Adrenal gland (tissue), 19 donors: ENCODE measurements at places on chromosomes 1 and 21. TPM values are rescaled to one million over a fixed set of nuclear protein-coding genes. Genes with fewer than 3 reads are reported as not detected.

ATP1A4 gene
- polyA plus RNA-seq: not detected

ADAMTS4 gene
- 1.7 TPM for polyA plus RNA-seq

PDXK gene
- polyA plus RNA-seq: 98.0 TPM

DNA sequence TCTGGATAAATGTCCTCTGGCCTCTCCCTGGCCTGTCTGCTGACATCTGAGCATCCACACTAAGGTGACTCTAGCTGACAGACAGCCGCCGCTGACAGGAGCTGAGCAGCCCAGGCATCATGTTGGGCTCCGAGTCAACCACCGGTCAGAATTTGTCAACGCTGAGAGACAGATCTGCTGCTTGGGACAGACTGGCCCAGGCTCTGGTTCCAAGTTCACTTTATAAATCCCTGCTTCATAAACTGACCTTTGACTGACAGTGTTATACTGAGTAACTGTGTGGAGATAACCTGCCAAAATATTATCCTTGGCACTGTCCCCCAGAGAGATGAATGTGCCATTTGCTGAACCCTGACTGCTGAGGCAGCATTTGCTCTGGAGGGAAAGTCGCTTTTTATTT is 616.7 kb downstream of the NPHP4 start:
- DNase-seq: no peak

DNA sequence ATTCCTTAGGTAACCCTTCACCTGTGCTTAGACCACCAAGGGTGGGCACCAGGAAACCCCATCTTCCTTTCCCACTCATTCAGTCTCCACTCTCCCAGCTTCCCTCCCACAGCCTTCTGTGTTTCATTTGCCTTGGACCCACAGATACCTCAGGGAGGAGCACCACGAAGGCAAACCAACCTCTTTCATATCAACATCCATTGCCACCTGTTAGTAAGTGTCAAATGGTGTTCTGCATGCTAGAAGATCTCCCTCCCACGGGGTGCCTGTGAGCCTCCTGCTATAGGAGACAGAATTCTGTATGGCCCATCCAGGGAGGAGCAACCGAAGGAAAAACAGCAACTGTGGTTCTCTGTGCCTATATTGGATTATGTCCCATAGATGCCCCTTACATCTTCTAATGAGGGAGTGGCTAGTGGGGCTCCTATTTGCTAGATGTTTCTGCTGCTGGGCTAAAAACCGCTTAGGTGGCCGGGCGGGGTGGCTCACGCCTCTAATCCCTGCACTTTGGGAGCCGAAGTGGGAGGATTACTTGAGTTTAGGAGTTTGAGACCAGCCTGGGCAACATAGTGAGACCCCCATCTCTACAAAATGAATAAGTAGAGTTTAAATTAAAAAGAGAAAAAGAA is 25.6 kb upstream of the SCCPDH start:
- no peak for DNase-seq

GRCh38 chr1:113534130-113534817 is 144.0 kb downstream of the MAGI3 start:
- no peak for DNase-seq

GRCh38 chr1:212554401-212554800 is 54.2 kb upstream of the ATF3 start:
- no peak for DNase-seq

GRCh38 chr1:165152109-165152508 is 204.4 kb downstream of the LMX1A start:
- DNase-seq: no peak

DNA sequence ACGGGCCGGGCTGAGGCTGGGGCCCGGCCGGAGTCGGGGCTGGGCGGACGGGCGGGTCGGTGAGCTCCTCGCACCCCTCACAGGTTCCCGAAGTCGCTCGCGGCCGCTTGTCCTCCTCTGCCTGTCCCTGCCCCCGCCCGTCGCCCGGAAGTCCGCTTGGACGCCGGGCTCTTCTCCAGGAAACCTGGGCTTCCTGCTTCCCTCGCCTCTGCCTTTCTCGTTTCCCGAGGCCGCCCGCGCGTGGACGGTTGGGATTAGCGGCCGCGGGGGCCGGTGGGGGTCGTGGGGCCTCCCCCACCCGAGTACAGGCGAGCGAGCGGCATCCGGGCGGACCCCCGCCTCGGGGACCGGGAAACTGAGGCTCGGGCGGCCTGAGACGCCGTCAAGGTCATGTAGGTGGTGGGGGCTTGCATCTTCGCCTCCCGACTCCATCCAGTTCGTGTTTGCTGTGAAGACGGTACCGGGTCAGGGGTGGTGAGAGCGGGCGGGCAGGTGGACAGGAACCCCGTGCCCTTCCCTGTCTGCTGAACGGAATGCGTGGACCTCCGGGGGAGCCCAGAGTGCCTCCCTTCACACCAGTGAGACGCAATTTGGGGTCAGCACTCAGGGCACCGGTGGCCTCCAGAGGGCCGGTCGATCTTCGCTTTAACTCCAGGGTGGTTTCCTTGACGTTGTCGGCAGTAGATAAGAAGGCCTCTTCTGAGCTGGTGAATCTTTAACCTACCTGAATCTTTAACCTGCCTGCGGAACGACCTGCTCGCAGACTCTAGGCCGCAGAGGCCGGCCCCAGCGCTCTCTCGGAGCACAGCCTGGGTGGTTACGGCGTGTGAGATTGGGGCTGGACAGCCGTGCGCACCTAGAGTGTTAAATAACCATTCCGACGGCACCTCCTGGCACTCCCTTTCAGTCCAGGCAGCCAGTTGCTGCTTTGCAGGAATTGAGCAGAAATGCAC is 686 bp downstream of the ARF1 start:
- DNase-seq: peak; percentile 72

DNA sequence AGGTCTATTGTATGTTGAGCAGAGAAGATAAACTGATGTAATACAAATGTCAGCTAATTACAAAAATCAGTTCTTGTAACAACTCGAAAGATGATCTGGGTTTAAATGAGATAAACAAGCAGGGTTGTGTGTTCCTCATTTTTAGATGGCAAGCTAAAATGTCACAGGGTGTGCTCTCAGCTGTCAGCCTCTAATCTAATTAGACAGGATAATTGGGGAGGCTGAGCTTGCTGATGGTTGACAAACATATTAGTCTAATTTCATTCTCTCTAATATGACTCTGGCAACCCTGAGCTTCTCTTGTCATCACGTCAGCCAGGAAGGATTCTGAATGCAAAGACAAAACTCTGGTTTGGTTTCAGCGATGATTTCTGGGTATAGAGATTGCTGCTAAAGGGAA is 335.3 kb upstream of the KAZN start:
- DNase-seq: no peak

DNA sequence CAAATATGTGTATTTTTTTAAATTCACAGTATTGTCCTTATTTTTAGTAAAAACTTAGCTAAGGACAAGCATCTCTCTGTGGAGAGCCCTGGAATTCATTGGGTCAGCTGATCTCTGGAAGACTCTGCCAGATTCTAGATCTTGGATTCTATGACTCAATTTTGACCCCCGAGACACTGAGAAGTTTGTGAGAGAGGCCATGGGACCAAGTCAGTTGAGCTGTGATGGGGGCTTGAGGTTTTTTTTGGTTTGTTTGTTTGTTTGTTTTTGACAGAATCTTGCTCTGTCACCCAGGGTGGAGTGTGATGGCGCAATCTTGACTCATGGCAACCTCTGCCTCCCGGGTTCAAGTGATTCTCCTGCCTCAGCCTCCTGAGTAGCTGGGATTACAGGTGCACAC is 13.5 kb downstream of the SHISA4 start:
- DNase-seq: no peak

- no peak for DNase-seq
These were observed 378.5 kb upstream of the CAMK1G start for GRCh38 chr1:209205039-209205438.

- no peak for DNase-seq
These were observed 38.6 kb downstream of the KCNC4 start for GRCh38 chr1:110248746-110249145.
